Camera-type eye (tissue), 1 donor: ENCODE measurements at places on chromosomes 1 and 21. TPM values are rescaled to one million over a fixed set of nuclear protein-coding genes. Genes with fewer than 3 reads are reported as not detected.

TMEM125 gene
- total RNA-seq: 1.6 TPM

OR2L8 gene
- not detected for total RNA-seq

SLC30A2 gene
- total RNA-seq: not detected

BARHL2 gene
- 2.8 TPM for total RNA-seq

RIPPLY3 gene
- 0.60 TPM for total RNA-seq
